ENCODE measurements at places on chromosomes 4 and X.

- DNase-seq = no peak
Observed at GRCh38 chr4:40419231-40419912, 84.2 kb downstream of the CHRNA9 start.

GRCh38 chrX:110667706-110668105, 127.9 kb downstream of the CHRDL1 start:
- peak; percentile 13 for DNase-seq

DNA sequence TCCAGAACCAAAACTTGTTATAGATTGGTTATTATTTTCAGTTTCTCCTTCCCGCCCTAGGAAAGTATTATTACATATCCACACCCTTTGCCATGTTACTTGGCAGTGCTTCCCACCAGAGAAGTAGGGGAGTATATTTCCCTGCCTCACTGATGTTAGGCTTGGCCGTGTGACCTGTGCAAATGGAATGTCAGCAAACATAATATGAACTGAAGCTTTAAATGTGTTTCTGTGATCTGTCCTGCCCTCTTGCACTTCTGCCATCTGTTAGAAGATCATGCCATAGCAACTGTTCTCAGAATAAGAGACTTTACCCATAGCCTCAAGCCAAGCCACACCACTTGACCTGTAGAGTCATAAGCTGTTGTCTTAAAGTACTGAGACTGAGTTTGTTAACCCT, 36.7 kb upstream of the NEUROG2 start:
- DNase-seq = no peak

DNA sequence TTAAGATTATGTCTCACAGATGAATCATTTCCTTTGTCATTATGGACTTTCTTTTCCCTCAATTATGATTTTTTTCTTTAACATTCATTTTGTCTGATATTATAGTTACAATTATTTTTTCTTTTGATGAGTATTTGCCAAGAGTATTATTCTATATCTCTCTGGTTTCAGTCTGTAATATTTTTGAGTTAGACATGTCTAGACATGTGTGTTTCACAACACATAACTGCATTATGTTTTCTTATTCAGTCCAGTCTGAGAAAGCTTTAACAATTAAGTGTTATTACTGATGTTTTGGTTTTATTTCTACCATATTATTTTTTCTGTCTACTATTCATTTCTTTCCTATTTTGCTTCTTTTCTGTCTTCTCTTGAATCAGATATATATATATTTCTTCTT, 108.3 kb upstream of the MID1IP1 start:
- no peak for DNase-seq

- DNase-seq = no peak
Observed at GRCh38 chr4:107094976-107095375, 58.9 kb upstream of the DKK2 start.

DNA sequence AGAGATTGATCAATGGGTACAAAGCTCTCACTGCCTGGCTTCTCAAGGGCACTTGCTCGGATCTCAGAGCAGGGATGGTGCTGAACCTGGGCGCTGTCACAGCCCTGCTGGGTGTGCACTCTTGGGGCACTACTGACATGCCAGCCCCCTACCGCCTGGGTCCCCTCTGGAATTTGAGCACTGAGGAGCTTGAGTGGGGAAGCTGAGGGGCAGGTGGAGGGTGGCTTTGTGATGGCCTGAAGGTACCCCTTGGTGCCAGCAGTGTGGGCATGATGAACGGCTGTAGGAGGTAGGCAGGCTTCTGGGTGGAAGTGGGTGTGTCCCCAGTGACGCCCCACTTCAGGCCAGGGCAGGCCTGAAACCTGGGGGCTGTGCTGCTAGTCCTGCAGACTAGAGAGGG, 379.1 kb upstream of the GRID2 start:
- DNase-seq = no peak

DNA sequence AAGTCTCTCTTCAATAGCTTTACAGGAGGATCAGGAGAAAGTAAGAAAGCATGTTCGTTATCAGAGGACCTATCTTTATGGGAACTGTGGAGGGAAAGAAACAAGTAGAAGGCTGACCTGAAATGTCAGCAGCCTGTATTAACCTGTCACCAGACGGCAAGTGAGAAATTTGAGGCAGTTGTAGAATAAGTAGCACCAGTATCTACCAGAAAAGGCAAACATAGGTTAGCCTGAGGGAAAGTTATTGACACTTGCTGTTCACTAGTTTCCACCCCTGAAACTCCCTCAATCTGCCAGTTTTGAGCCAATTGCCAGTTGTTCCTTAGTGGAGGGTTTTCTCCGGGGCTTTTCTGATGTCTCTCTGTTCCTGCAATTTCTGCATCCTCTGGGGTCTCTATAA, 36.4 kb downstream of the ZNF81 start:
- no peak for DNase-seq
